Iris pigment epithelial cell (primary cell): ENCODE measurements at places on chromosomes 16 and 17.
A peak's percentile ranks its signal among the peaks of the same experiment; 100 is the strongest.

- peak; percentile 53 for DNase-seq
These were observed 54.4 kb upstream of the RCVRN start for GRCh38 chr17:9959377-9959981.

DNA sequence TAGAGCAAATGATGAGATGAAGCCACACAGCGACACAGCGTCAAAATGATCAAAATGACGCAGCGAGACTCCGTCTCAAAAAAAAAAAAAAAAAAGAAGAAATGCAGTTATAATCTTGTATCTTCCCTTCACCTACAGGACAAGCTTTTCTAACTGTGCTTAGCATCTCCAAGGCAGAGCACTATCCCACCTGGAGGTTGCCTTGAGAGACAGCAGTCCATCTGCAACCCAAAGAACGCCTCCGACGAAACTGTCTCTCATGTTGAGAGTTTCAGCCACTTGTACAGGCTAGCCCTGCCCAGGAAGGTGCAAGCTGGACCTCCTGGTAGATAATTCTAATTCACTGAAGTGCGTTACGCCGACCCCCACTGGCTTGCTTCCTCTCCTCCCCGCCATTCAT, 46.7 kb upstream of the GCSH start:
- no peak for DNase-seq

GRCh38 chr17:30251931-30252330, 16.4 kb upstream of the SLC6A4 start:
- DNase-seq: no peak

DNA sequence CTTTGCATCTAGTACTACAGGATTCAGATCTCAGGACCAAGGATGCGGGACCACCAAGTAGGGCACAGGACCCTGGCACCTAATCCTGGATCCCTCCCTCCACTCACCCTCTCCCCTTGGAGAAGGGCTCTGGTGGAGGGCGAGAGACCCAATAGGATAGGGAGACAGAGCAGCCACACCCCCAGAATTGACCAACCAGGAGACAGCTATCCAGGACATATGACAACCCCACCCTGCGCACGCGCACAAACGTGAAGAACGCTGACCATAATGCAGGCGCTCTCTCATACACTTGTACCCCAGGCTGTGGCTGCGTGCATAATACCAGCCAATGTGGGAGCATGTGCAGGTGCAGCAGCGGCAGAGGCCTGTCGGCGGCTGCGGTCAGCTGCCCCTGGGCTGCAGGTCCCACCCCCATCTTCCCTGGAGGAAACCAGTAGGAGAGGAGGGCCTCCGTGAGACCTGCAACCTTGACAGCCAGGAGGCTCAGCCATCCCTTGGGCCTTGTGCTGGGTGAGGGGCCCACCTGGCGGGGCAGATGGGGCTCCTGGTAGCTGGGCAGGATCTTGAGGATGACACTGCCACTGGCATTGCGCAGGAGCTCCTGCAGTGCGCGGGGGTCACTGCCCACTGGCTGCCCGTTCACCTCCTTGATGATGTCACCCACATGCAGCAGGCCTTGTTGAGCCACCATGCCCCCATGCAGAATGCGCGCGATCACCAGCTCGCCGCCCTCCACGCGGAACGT, 25.4 kb downstream of the MPP2 start:
- DNase-seq: no peak
